AG20443 (cell line): ENCODE measurements at places on chromosomes 7 and 10.

GRCh38 chr7:45915606-45916005 lies 5.5 kb downstream of the IGFBP3 start:
- DNase-seq: no peak

GRCh38 chr10:80996615-80997193 lies 459.0 kb downstream of the SH2D4B start:
- DNase-seq: no peak

DNA sequence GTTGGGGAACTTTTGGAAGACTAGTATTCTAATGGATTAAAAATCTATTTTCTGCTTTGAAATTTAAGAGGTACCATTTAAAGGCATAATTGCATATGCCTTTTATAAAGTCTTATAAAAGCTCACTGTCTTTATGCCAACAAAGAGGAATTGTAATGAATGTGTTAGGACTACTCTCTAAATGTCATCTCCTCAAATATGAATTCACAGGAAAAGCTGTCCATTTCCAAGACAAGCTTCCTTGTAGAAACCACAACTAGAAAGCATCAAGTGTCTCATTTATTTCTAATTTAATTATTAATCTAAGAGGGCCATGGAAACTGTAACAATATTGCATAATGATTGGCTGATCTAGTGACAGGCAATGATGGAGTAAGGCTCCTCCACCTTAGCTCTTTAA lies 130.2 kb downstream of the COL28A1 start:
- DNase-seq: no peak

GRCh38 chr7:19061331-19061730 lies 56.1 kb downstream of the TWIST1 start:
- peak; percentile 14 for DNase-seq

DNA sequence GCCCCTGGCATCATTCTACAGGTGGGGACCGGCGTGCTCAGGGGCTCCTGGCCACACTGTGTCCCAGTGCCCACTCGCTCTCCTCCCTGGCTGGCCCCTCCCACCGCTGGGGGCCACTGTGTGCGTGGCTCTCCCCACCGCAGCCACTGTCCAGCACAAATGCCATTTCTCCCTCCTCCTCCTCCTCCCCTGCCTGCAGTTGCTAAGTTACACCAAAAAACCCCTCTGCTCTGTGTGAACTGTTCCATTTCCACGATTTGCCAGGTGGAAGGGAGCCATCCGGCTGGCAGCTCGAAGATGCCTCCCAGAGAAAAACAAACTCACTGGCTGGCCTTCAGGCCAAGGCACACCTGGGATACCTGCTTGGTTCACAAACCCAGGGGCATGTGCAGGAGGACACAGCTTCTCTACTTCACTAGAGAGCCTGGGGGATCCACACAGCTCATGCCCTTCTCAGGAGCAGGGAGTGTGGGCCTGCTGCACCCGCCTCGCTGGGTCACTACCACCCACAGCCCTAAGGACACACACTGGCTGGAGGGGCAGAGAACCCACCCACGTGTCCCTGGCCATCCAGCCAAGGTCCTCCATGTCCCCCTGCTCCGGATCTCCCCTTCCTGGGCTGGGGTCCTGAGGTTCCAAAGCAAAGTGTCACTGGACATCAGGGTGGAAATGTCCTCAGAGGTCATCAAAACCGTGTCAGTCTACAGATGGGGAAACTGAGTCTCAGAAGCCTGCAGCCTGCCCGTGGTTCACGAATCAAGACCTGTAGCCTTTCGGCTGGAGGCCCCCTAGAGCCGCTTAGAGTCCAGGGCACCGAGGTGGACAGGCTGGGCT lies 1.7 kb downstream of the RASGEF1A start:
- peak; percentile 16 for DNase-seq
